Left ventricle myocardium superior (tissue), 1 donor: ENCODE measurements at places on chromosomes 16 and 17. TPM values are rescaled to one million over a fixed set of nuclear protein-coding genes. Genes with fewer than 3 reads are reported as not detected.

DNA sequence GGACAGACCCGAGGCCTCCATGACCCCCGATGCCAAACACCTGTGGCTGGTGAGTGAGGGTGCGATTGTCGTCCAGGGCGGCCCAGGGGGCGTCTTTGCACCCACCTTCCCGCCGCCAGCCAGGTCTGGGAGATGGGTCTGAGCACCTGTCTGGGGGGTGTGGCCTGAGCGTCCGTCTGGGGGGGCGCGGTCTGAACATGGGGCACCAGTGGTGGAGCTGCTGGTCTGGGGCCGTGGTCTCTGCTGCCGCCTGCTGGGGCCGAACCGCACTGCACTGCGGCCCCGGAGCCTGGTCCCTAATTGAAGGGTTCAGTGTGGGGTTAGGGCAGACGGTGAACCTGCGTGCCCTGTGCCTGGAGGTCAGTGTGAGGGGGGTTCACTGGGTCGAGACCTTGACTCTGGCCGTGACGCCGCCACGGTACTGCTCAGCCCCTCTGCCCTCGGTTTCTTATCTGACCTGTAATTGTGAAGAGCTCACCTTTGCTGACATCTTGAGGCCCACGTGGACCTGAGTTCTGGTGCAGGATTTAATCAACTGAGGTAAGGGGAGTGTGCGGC lies 12.6 kb upstream of the TCF25 start:
- DNase-seq: peak; percentile 76

- DNase-seq: no peak
Observed at GRCh38 chr16:87424266-87424665, 32.1 kb downstream of the MAP1LC3B start.

Gene TOM1L1
- 12.1 TPM for total RNA-seq

Gene FZD2
- total RNA-seq: 3.1 TPM

Gene MRPS7
- total RNA-seq: 132 TPM

- peak; percentile 52 for DNase-seq
Observed at GRCh38 chr17:72373910-72374741, 253.3 kb downstream of the SOX9 start.

- DNase-seq: peak; percentile 94
Observed at GRCh38 chr16:30805370-30806169, 18.6 kb upstream of the ZNF629 start.

DNA sequence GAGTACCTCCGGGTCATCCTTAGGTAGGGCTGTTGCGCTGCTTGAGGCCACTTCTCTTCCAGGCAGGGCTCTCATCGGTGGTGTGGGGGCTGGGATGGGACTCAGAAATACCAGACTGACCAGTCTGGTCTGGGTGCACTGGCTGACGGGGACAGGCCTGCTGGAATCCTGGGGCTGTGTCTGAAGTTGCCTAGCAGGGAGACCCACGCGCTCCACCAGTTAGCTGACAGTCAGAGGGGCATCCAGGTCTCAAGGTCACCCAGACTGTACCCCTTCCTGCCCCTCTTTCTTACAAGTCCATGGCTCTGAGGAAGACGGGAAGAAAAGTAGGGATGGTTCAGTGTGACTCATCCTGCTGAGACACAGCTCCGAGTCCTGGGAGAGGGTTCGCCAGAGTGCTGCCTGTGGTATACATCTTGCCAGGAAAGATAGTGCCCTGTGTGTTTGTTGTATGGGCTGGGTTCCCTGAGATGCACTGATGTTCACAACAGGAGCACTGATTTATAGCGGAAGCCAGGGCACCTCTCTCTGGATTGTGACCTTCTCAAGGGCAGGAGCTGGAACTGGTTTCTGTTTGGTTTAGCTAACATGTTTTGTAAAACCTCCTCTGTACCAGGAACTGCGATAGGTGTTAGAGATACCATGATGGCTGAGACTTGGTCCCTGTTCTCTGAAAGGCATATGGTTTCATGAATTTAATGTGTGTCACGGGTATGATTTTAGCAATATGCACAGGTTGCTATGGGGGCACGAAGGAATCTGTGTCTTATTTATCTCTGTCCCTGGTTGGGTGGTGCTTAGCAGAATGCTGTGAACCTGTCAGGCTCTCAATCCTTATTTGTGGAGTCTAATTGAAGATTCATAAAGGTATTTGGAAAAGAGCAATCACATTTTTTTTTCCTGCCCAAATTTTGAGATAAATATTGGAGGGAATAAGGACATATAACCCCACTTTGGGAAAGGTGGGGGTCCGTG lies 97.5 kb downstream of the OR1D5 start:
- DNase-seq: no peak

DNA sequence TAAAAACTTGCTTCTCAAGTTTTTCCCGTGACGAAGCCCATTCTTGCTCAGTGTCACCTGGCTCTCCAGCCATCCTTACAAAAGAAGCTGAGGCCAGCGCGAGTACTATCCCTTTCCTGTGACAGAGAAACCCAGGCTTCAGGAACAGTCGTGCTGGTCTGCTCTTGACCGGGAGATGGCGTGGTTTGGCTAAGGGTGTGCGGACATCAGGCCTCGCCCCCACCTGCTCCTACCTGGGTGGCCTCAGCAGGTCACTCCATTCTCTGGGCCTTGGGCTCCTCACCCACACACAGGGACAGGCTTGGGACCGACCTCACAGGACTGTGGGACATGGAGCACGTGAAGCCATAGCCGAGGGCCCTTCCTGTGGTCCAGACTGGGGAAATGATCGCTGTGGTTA lies 75.2 kb upstream of the CIBAR2 start:
- no peak for DNase-seq

GRCh38 chr16:85518398-85519049 lies 94.6 kb upstream of the GSE1 start:
- DNase-seq: no peak

- DNase-seq: no peak
Observed at GRCh38 chr17:34556384-34556783, 23.0 kb upstream of the TMEM132E start.

Gene STX1B
- 0.40 TPM for total RNA-seq

DNA sequence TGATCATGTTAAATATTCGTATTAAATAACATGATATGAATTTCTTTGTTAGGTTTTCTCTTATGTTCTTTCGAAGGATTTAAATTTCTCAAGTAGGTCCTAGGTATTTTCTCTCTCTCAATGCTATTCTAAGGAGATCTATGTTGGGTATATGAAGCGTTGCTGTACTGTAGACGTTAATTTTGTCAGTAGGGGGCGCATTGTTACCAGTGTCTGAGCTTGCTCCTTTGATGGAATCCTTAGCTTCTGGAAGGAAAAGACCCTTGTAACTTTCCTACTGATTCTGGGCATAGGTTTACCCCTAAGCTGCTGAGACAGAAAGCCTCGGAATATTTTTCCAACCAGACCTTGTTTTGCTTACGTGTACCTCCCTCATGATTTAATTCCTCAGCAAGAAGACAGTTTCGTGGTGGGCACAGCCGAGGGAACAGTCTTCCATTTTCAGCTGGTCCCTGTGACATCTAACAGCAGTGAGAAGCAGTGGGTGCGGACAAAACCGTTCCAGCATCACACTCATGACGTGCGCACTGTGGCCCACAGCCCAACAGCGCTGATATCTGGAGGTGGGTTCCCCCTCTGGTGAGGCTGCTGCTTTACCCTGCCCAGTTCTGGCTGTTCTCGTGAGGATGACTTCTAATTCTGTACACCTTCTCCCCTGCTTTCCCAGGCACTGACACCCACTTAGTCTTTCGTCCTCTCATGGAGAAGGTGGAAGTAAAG lies 17.9 kb downstream of the UTP4 start:
- DNase-seq: no peak

Gene SLC6A2
- total RNA-seq: not detected

Gene CSH2
- not detected for total RNA-seq

Gene TNS4
- total RNA-seq: not detected

GRCh38 chr17:78140169-78141051 lies 5.8 kb upstream of the C17orf99 start:
- DNase-seq: peak; percentile 92

DNA sequence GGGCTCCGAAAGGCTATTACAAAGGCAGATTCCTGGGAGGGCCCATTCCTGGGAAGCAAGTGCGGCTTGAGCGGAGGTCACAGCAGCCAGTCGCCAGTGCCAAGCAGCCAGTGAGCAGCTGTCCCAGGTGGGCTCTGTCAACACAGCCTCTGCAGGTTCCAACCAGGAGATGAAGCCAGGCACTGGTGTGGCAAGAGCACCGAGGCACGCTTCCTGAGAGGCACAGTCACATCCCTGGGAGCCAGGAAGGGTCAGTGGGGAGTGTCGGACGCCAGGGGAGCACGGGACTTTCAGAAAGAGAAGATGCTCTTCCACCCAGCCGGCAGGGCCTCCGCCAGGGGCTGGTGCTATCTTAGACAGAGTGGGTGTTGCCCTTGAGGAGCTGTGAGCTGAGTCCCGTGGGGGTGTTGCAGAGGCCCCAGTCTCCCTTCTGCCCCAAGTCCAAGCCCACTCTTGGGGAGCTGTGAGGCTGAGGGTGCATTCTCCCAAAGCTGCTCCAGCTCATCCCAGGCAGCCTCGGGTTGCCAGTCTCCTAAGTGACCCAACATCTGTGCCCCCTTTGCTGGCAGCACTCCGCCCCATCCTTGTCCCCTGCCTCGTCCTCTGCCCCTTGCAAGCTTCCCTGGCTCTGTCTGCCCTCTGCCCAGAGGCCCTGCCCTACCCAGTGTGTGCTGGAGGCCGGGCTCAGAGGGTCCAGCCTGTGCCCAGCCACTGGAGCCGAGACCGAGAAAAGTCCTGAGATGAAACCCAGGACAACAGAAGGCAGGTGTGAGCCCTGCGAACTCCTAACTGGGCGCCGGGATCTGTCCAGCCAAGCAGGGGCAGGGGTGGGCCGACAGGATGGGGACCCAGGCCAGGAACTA lies 6.6 kb downstream of the UBALD1 start:
- DNase-seq: no peak

Gene AHSP
- not detected for total RNA-seq

GRCh38 chr16:89923640-89924296 lies 626 bp downstream of the TUBB3 start:
- no peak for DNase-seq

GRCh38 chr17:7191571-7192270 lies 12.6 kb upstream of the ASGR1 start:
- peak; percentile 58 for DNase-seq

- no peak for DNase-seq
Observed at GRCh38 chr16:22633280-22633679, 122.6 kb downstream of the NPIPB5 start.

DNA sequence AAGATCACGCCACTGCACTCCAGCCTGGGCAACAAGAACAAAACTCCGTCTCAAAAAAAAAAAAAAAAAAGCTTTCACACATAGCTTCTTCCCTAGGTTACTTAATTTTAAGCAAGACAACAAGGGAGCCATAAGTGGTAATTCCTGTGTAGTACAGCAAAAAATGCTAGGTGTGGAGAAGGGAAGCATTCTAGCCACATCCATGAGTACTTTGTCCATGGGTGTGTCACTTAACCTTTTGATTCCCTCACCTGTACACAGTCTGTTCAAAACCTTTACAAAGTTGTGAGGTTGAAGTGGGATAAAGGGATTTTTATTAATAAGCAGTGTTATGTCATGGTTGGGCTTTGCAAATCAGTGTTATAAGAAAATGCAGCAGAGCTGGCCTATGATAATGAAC lies 4.5 kb downstream of the NME2 start:
- no peak for DNase-seq

Gene ANKRD40CL
- not detected for total RNA-seq

DNA sequence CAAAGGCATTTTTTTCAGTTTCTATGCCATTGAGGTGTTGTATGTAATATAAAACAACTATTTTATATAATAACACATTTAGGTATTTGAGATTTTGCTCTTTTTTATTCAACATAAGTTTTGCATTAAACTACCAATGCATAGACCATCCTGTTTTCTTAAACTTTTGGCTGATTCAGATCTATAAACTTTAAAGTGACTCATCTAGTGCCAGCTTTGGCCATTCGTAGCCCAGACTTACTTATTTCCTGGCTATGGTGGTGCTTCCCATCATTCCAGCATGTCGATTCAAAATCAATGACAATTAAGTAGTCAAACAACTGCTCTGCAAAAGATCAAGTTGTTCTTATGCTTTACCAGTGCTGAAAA lies 3.1 kb downstream of the ERI2 start:
- no peak for DNase-seq

Gene CMIP
- 9.7 TPM for total RNA-seq

DNA sequence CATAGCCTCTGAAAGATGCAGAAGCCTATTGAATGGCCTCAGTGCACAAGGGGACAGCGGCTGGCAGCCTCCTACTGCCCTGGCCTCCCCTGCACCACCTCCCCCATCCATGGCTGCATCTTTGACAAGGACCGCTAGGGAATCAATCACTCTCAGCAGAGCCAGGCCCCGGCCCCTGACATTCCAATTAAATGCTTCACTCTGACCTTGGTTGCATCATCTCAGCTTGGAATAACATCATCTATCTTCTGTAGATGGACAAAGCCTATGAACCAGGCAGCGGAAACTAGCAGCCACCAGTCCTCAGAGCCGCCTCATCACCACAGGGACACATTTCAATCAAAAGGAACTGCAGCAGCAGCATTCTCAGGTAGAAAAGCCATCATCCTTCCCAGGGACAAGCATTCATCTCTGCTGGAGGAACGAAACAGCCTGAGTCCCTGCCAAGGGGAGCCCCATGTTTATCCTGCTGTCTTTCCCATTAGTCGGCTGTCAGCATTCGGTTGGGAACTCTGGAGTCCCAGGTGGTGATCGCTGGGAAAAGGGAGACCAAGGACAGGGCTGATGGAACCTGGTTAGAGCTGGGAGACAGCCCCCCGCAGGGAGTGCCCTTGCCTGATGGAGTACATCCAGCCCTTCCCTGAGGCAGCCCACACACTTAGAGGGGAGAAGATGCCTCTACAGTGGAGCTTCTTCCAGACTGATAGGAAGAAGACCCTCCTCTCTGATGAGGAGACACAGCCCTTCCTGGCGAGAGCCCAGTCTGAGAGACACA lies 11.5 kb upstream of the TMEM132E start:
- no peak for DNase-seq

Gene ITGB3
- 3.2 TPM for total RNA-seq

Gene SCARF1
- 13.1 TPM for total RNA-seq

DNA sequence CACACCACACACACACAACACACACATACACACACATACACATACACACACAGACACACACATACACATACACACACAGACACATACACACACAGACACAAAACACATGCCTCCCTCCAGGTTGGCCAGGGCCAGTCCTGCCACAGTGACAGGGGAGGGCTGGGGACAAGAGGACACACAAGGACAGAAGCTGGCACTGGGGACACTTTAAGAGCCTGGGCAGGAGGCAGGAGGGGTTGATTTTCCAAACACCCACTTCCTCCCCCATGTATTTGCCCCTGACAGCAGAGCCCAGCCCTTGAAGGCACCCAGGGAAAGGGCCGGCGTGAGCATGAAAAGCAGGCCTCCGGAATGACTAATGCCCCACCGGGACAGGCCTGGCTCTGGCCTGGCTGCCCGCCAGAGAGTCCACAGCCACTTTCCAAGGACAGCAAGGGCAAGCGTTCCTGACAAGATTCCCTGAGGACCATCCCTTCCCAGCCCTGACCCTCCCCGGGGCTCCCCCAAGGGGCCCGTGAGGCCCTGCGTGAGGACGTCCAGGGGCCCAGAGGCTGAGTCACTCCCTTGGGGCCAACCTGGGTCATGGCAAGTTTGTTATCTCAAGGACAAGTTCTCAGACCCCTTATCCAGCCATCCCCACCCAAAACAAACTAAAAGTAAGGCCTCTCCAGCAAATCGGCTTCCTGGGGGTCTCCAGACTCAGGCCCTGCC lies 235.6 kb downstream of the ZNF423 start:
- peak; percentile 92 for DNase-seq

GRCh38 chr17:76715496-76715830 lies 4.7 kb upstream of the MXRA7 start:
- no peak for DNase-seq
